ENCODE measurements at places on chromosomes 3 and 15. TPM values are rescaled to one million over a fixed set of nuclear protein-coding genes. Genes with fewer than 3 reads are reported as not detected.

- no peak for DNase-seq
Measured at GRCh38 chr3:42071904-42072812, 19.0 kb upstream of the TRAK1 start.

The FILIP1L gene
- 43.2 TPM for total RNA-seq

GRCh38 chr3:197292083-197292646 is 6.2 kb downstream of the DLG1 start:
- DNase-seq = no peak

GRCh38 chr3:128198313-128198712 is 45.0 kb downstream of the EEFSEC start:
- DNase-seq = no peak

GRCh38 chr3:45056608-45057301 is 30.7 kb downstream of the CLEC3B start:
- no peak for DNase-seq

DNA sequence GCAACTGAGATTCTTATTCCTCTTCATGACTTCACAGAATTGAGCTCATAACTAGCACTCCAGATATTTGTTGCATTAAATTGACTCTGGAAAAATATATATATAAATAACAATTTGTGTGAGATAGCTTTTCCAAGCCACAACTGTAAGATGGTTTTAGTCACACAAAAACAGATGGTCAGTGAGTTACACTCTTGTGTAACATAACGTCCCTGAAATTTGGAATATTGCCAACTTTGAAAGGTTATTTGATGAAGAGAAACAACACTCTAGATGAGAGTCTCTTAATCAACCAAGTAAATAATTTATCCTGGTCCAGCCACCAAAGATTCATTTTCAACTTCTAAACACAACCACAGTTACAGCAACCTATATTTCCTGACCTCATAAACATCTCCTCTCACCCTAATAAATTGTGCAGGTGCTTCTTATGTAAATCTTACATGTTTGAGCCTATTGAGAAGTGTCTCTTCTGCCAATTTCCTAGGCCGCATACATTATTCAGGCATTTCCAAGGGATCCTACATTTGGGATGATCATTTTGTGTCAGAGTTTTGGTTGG is 84.9 kb upstream of the ACP3 start:
- no peak for DNase-seq

The CORO2B gene
- 16.3 TPM for total RNA-seq

DNA sequence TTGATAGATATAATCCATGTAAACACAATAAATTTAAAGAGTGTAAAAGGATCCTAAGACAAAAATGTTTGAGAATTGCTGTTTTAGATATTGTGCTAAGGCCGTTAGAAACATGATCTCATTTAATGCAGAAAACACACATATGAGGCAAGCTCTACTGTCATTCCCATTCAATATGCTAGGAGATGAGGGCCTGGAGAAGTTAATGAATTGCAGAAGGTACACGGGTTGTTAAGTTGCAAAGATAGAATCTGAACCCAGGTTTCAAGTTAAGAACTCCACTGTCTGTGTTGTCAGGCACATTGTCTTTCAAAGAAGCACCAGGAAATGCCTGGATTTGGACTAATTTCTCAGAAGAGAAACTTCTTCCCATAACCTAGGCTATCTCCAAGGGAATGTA is 65.1 kb upstream of the SAMMSON start:
- DNase-seq = no peak

DNA sequence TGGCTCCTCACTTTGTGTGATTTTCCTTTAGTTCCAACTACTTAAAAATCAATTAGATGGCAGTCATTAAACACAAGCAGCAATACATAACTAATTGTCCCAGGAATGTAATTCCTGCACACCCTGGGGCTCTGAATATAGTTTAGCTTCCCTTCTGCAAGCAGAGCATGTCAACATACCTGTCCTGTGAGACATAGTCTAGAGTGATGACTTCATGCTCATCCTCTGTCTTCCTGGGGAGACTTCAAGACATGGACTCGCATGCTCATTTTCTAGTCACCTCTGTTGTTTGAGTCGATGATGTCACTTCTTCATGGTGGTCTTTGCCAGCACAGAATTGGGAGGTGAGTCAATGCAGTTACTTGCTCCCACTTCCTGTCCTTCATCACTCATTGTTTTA is 15.7 kb downstream of the C3orf52 start:
- DNase-seq = no peak

- no peak for DNase-seq
Measured at GRCh38 chr3:101876142-101876541, 26.8 kb downstream of the NFKBIZ start.

- no peak for DNase-seq
Measured at GRCh38 chr3:31934866-31935265, 46.2 kb downstream of the OSBPL10 start.

DNA sequence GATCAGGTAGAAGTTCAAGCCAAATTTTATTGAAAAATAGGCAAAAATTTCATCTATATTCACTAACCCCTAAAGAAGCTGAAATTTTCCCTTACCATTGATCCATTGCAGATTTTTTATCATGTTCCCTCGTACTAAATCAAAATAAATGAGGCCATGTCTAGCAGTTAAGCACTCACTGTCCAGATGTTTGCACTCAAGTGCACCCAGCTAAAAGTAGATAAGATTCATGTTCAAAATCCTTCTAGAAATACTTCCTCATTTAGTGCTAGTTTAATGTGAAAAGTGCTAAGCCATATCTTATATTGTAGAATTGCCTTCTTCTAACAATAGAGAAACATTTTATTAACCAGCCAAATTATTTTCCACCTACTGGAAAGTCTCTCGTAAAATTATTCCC is 164.7 kb upstream of the UBE2E2 start:
- DNase-seq = no peak

The CERS3 gene
- not detected for total RNA-seq

- DNase-seq = no peak
Measured at GRCh38 chr3:55884066-55884465, 397.0 kb upstream of the WNT5A start.

All from omental fat pad (tissue), 4 donors.